ENCODE measurements at places on chromosomes 7 and 10. TPM values are rescaled to one million over a fixed set of nuclear protein-coding genes. Genes with fewer than 3 reads are reported as not detected.

- no peak for DNase-seq
These were observed 2.2 kb downstream of the GPRIN2 start for GRCh38 chr10:46554166-46554781.

GRCh38 chr10:88979153-88979562 lies 11.4 kb upstream of the FAS start:
- DNase-seq: no peak

ZNF804B gene
- total RNA-seq: 0.10 TPM

KAZALD1 gene
- 0.59 TPM for total RNA-seq

FOXI2 gene
- 0.17 TPM for total RNA-seq

DNA sequence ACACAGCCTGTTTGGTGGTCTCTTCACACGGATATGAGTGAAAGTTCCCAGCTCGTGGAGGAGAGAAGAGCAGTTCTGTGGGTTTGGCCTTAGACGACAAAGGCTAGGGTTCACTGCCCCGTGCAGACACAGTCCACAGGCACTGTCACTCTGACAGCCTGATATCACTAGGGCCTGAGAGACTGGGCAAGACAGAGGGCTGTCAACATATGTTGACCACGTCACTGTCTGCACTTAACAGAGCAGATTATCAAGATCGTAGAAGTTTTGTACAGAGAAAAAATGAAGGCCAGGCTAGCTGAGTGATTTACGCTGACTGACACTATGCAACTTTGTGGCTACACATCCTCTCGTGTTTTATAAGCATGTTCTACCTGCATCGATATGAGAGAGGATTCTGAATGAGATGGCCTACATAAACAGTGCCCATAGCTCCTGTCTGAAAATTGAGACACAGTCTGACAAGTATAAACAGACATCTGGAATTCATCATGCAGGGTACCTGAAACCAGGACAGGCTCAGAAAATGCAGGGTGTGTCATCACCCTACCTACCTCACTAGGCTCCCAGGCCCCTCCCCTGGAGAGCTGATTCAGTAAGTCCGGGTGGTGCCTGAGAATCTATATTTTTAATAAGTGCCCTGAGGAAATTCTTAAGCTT lies 120.0 kb downstream of the SGMS1 start:
- DNase-seq: no peak

GRCh38 chr7:33981671-33982424 lies 76.5 kb downstream of the BMPER start:
- DNase-seq: no peak

TACC2 gene
- 499 TPM for total RNA-seq

GRCh38 chr7:72249106-72249505 lies 163.0 kb downstream of the CALN1 start:
- no peak for DNase-seq

EIF5AL1 gene
- total RNA-seq: 0.61 TPM

- DNase-seq: no peak
These were observed 680.4 kb upstream of the POM121L12 start for GRCh38 chr7:52355053-52355452.

CACNB2 gene
- total RNA-seq: 3.2 TPM

DNA sequence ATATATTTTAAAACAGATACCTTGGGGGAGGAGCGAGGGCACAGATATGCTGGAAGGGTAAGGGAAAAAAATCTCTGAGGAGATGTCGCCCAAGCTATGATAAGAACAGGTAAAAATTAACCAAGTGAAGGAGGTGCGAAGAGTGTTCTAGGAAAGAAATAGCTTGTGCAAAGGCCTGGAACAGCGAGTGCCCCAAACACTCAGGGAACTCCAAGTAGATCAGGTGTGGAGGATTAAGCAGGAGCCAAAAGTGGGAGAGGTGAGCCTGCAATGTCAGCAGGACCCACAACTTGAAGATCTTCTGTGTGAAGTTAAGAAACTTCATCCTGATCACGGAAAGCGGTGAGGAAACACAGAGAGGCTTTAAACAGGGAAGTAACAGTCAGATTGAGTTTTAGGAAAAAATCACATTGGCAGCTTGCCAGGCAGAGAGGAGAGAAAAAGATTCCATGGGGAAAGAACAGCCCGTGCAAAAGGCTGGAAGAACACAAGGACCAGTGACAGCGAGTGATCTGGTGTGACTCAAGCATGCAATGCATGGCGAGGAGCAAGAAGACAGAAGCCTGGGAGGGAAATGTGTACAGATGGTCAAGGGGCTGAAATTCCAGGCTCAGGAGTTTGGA lies 30.7 kb downstream of the FGF8 start:
- no peak for DNase-seq
